Coronary artery (tissue), 2 donors: ENCODE measurements at places on chromosomes 11 and 22.

DNA sequence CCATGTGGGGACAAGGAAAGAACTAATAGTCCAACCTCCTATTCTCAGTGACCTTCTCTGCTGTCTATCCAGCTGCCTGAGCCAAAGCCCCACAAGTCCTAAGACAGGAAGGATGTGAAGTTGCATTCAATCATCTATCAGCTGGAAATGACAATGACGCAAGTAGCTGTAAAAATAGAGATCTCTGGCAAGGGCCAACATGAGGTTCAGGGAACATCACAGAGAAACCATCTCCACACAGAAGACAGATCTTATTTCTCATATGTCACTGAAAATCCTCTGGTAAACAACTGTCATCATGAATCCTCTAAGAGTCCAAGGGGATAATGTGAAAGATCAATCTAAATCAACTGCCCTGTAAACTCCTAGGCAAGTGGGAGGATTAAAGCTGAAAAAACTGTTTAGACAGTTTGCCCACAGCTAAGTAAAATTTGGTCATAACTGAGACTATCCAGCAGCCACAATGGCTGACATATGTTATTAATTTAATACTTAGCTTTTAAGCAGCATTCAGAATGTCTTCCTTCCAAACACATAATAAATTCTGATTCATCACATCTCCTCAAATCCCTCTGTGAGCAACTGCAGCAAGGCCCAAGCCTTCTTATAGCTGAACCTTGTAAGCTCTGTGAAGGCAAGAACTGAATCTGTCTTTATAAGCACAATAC is 52.1 kb downstream of the ALG9 start:
- DNase-seq: no peak

DNA sequence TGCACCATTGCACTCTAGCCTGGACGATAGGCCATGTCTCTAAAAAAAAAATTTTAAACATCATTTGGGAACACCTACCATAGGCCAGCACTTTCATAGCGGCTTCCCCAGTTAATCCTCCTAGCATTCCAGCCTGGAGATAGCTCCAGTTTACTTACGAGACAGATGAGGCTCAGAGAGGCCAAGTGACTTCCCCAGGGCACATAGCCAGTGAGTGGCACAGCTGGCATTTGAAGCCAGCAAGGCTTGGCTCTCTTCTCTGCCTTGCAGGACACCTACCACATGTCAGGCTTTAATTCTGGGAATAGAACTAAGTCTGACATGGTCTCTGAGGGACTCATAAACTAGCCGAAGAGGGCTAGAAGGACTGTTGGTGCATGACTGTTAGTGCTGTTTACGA is 4.9 kb upstream of the TAGLN start:
- no peak for DNase-seq

DNA sequence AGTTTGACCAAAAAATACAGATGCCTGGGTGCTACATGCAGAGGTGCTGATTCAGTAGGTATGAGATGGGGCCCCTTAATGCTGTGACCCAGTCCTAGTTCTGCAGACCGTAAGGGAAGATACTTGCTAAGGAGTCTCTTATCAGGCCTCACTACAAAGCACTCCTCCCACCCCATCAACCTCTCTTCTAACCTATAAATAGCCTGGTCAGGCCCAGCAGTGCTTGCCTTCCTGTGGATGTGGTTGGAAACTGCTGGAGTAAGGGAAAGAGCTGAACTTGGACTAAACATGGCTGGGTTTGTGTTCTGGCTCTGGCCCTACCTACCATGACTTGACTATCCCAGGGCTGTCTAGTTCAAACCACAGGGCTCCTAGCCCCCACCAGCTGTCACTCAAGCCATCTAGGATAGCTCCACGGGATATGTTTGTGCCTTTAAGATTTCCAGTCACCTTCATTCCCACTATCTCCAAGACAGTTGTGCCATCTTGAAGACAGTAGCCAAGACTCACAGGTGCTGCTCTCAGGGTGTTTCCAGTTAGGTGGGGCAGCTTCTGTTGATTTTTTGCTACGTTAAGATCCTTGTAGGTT is 9.5 kb upstream of the DKK3 start:
- no peak for DNase-seq

DNA sequence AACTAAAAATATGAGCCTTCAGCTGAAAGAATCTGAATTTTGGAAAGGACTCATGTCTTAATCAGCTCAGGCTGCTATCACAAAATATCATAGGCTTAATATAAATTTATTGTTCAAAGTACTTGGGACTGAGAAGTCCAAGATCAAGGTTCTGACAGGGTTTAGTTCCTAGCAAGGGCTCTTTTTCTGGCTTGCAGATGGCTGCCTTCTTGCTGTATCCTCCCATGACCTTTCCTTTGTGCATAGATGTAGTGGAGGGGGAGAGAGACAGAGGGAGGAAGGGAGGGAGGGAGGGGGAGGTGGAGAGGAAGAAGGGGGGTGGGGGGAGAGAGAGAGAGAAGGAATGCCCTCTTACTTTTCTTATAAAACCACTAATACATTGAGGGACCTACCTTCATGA is 306.8 kb upstream of the DDI1 start:
- no peak for DNase-seq

- DNase-seq: no peak
Observed at GRCh38 chr22:22764085-22764484, 119.7 kb downstream of the GGTLC2 start.

- DNase-seq: no peak
Observed at GRCh38 chr11:58318532-58318931, 40.3 kb downstream of the OR5B17 start.
